ENCODE measurements at places on chromosomes 3 and 15.

DNA sequence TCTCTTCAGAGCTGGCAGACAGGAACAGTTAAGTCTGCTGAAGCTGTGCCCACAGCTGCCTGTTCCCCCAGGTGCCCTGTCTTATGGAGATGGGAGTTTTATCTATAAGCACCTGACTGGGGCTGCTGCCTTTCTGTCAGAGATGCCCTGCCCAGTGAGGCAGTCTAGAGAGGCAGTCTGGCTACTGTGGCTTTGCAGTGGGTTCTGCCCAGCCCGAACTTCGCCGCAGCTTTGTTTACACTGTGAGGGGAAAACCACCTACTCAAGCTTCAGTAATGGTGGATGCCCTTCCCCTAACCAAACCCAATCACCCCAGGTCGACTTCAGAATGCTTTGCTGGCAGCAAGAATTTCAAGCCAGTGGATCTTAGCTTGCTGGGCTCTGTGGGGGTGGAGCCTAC is 91.2 kb downstream of the SLC25A26 start:
- DNase-seq, result no peak

GRCh38 chr3:71189480-71189879 is 394.0 kb downstream of the FOXP1 start:
- DNase-seq, result no peak

DNA sequence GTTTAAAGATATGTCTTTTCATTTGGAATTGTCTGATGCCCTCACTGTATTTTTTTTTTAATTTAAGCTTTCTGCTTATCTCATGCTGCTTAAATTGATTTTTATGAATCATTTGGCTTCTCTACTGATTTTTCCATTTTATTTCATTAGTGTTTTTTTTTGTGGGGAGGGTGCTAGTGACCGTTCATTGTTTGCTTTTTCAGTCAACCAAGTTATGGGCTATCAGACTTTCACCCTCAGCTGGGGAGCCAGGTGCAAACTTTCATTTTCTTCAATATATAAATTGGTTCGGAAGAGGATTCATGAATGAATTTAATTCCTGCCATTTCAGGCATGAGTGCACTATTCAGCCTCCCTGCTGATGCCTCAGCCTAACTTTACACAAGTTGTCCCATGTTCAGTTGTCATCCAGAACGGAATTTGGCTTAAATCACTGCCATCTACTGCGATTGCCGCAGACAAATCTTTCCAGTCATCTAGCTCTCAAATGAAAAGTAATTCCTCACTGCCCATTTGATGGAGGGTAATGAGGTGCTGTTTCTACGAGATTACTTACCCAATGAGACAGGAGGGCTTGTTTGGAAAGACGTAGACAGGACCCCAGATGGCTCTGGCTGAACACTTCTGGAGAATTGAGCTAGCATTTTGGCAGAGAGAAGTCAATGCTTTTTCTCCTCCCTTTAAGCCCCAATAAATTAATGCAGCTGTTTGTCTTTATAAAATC is 89.9 kb upstream of the RORA start:
- DNase-seq, result no peak

GRCh38 chr15:68213991-68214837 is 9.1 kb upstream of the CALML4 start:
- no peak for DNase-seq

- no peak for DNase-seq
Observed at GRCh38 chr3:144270100-144270499, 298.5 kb downstream of the DIPK2A start.

DNA sequence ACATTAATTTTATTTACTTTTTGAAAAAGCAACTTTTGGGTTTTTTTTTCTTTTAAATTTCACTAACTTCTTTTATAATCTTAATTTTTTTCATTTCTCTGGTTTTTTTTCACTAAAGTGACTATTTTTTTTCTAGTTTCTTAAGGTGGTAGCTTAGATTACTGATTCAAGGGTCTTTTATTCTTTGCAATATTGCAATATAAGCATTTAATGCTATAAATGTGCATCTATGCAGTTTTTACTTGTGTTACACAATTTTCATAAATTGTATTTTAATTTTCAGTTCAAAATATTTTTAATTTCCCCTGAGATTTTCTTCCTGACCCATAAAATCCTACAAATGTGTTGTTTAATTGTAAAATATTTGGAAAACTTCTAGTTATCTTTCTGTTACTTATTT is 535.8 kb downstream of the GABRG3 start:
- no peak for DNase-seq

DNA sequence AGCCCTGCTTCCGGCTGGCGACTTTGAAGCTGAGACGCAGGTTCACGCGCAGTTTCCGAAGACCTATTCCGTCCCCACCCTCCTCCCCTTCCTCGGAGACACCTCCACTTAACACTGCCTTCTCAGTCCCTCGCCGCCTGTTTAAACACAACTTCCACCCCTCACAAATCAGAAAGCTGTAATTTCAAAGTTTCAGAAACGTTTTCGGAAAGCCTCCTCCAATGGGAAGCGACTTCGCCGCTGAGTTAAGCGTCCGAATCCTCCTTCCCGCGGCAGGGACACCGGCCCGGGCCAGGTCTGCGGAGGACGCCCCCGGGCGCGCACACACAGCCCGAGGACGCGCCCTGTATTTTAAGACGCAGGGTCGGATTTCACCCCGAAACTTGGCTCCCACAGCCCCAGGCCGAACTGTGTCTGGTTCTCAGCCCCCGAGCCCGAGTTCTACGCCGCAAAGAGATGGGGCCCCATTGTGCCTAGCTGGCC is 559 bp upstream of the LRRN1 start:
- no peak for DNase-seq

DNA sequence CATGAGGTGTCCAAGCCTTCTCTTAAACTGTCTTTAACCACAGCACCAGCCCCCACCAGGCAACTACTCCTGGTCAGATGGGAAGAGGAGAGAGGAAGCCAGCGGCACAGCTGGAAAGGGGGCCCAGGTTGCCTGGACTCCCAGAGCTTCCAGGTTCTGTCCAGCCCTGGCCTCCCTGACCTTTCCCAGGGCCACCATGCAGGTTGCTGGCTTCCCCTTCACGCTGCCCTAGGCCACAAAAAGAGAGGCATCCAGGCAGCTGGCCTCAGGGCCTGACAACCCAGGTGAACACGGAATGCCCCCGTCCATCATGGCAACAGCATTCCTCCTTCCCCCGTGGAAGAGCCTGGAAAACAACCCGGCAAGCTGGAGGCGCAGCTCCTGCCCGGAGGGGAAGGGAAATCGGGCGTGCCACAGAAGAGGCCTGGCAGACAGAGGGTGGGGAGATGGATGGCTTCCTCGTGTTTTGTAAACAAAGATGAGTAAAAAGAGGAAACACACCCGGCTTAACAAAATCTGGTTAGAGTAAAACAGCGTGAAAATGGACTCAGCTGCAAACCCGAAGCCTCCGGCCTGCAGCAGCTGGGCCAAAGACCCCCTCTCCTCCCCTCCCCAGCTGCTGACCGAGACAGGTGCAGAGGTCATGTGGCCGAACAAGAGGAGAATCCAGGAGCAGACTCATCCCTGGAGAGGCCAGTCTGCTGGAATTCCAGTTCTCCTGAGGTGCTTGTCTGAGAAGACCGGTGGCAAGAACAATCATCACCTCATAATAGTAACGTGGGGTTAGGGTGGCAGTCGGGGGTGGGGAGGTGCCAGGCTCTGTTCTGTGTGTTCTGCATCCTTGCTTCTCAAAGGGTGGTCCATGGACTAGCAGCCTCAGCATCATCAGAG is 15.5 kb downstream of the BMF start:
- DNase-seq, result no peak

- no peak for DNase-seq
Observed at GRCh38 chr3:47003461-47004368, 24.2 kb downstream of the NBEAL2 start.

GRCh38 chr15:78129077-78129750 is 2.0 kb downstream of the CIB2 start:
- no peak for DNase-seq

- no peak for DNase-seq
Observed at GRCh38 chr3:125003369-125003853, 52.4 kb downstream of the HEG1 start.

DNA sequence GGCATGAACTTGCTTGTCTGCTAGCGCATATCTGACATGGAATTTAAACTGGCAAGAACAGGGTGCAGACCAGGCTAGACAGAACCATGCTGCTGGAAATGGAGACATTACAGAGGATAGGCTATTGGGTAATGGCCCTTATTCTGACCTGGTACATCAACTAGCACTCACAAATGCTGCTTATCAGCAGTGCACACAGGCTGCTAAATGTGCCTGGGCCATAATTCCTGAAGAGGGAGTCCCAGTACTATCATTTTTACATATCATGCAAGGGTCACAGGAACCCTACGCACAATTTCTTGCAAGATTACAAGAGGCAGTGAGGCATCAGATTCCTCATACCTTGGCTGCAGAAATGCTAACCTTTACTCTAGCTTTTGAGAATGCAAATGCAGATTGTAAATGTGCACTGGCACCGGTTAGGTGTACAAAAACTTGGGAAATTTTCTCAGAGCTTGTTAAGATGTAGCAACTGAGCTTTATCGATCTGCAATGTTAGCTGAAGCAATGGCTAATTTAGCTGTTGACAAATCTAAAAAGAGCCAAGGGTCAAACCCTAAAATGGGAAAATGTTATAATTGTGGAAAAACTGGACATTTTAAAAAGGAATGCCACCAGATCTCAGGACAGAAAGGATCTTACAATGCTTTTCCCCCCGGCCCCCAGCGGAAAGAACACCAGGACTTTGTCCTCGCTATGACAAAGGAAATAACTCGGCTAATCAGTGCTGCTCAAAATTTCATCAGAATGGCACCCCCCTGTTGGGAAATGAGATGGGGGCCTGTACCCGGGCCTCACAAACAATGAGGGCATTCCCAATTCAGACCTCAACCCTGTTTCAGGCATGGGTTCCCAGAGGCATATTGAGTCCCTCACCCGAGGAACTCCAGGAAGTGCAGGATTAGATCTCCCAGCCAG is 21.1 kb downstream of the CCRL2 start:
- DNase-seq, result no peak

DNA sequence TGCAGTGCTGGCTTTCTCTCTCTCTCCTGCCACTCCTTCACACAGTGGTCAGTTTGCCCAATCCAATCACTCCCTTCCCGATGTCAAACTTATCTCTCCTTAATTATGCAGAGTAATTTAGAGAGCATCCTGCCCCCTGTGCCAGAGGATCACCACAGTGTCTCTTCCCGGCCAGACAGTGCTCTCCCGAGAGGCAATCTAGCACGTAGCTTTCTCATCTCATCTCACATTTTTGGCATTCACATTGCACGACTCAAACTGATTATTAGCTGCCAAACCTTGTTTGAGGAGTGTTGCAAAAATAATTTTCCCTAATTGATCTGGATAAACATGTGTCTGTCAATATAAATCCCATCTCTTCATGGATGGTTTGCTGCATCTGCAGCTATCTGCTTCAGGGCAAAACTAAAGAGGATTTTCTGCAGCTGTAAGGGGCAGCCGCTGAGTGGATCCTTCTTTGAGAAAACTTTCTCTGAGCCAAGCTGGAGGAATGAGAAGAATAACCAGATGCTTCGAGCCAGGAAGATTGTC is 37.8 kb downstream of the SSUH2 start:
- no peak for DNase-seq
